ENCODE measurements at places on chromosomes 6 and 20.

DNA sequence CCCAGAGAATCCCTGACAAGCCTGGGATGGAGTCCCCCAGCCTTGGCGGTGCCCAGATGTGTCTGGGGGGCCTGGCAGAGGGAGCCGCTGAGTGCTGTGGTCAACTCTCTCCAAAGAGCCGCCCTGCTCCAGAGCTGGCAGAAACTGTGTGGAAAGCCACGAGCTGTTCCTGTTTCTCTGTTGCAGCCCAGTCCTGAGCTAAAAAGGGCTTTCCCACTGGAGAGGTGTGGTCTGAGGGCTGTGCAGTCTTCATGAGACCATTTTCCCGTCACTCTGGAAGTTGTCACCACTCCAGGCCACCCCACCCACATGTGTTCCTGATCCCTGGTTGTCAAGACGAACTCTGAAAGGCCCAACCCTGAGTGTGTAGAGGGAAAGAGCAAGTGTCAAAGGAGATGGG, 99.7 kb upstream of the KCNK16 start:
- no peak for DNase-seq

DNA sequence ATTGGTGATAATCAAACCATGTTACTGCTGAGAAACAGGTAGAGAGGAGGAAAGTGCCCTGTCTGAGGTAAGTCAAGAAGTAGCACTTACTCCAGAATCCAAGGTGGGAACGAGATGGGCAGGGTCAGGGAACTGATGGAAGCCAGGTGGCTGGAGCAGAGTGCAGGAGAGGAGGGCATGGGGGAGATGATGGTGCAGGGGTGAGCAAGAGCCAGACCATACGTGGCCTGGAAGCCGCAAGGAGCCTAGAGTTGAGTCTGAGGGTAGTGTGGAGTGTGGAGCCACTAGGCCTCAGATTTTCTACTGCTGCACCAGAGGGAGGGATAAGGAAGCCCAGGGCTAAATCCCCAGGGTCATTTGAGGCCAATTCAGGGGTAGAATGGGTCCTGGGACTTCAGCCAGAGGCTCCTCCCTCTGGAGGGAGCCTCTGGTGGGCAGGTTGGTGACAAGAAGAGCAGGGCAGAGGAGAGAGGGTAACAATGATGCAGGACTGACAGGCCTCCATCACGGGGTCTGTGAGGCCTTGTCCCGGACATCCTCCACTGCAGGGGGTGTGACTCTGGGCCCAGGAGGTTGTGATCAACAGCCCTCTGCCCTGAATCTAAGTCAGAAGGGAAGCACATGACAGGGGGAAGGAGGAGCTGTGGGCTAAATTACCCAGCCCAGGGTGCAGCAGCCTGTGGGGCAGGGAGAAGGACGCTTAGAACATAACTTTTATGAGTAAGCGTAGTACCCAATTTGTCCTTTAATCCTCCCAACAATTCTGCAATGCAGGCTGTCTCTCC, 28.7 kb downstream of the COX4I2 start:
- no peak for DNase-seq

GRCh38 chr20:50713657-50714101, 17.7 kb upstream of the PARD6B start:
- peak; percentile 67 for DNase-seq

GRCh38 chr20:2849529-2849928, 9.0 kb downstream of the VPS16 start:
- DNase-seq, result no peak

GRCh38 chr20:1173698-1174097, 11.1 kb downstream of the TMEM74B start:
- DNase-seq, result no peak

DNA sequence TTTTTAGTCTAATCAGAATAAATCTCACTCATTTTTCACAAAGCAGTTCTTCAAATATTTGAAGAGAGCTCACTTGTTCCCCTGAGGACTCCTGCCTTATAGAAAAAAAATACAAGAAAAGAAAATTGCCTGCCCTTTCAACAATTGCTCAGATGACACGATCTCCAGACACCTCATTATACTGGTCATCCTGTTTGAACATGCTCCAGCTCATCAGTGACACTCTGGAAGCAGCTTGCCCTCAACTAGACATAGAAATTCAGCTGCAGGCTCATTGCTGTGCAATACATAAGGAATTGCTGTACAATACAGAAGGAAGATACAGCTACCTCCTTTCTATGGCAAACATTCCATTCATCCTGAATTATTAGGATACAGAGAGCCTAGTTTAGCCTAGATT, 73.1 kb downstream of the OPN5 start:
- no peak for DNase-seq

DNA sequence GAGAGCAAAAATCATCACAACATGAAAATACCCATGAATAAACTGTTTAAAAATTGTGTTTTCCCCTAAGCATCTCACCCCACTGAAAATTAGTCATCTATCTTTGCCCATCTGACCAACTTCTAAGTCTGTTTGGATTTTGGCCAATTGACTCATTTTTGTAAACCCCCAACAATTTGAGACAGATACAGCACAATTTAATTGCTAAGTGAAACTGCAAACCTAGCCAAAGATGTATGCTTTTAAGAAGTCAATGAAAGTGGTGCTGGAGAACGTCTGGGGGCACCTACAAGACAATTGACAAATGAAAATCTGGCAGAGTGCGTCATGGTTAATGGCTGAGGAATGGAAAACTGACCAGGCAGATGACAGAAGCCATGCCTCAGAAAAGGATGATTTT, 30.9 kb upstream of the SLC24A3 start:
- no peak for DNase-seq

DNA sequence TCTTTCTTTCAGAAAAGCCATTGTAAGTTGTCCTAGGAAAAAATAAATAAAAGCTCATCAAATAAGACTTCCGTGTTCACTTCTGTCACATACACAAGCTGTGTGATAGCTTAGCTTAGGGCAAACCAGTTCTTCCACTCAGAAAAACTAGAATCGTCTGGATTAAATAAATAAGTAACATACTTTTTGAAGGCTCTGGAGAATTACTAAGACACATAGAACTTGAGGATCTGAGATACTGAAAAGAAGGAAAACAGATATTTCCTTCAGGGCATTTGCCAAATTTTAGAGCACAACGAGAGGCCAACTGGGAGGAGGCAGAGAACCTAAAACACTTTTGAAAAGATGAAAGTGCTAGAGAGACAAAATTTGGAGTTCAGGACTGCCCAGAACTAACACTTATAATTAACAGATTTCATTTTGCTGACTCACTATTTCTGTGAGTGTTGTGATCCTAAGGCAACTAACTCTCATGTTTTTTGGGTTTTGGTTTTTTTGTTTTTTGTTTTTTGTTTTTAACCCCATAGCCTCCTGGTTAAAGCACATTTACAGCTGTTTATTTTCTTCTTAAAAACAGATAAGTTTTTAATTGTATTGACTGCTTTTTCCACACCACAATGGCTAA, 38.7 kb upstream of the THEMIS start:
- DNase-seq, result peak; percentile 60

DNA sequence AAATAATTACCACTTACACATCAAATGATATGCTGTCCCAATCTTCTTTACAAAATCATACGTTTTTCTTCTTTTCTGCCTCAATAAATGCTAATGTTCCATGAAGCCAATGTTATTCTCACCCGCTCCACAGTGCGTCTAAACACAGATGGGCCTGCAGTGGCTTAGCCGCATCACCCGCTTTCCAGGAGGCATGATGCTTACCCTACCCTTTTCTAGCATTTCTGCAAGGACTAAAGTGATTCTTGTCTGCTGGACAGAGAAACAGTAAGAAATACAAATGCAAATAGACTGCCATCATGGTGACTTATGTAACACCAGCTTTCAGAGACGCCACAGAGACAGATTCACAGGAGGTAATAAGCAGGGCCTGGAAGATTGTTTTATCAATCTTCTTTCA, 104.4 kb downstream of the RNASET2 start:
- no peak for DNase-seq

- no peak for DNase-seq
These were observed 142.9 kb downstream of the RNASET2 start for GRCh38 chr6:166813461-166813860.

GRCh38 chr6:37279366-37280134, 21.6 kb upstream of the TMEM217 start:
- DNase-seq, result peak; percentile 85

- DNase-seq, result no peak
These were observed 65.5 kb upstream of the AFDN start for GRCh38 chr6:167760979-167761793.

- DNase-seq, result no peak
These were observed 70.7 kb upstream of the BEND3 start for GRCh38 chr6:107186047-107186446.

- DNase-seq, result no peak
These were observed 543.8 kb downstream of the CBLN4 start for GRCh38 chr20:55461519-55461918.

DNA sequence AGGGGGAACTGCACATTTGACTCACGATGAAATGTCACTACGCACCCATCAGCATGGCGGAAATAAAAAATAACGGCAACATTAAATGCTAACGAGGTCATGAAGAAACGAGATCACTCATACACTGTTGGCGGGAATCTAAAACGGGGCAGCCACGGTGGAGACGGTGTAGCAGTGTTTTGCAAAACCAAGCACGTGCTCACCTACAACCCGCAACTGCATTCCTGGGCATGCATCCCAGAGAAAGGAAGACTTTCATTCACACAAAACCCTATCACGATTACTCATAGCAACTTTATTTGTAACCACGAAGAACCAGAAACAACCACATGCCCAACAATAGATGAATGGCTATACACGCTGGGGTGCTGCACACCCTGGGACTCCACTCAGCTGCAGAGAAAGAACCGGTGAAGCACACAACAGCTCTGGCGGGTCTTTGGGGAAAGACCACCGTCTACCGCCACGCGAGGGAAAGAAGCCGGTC, 77.0 kb downstream of the YTHDF1 start:
- DNase-seq, result no peak

DNA sequence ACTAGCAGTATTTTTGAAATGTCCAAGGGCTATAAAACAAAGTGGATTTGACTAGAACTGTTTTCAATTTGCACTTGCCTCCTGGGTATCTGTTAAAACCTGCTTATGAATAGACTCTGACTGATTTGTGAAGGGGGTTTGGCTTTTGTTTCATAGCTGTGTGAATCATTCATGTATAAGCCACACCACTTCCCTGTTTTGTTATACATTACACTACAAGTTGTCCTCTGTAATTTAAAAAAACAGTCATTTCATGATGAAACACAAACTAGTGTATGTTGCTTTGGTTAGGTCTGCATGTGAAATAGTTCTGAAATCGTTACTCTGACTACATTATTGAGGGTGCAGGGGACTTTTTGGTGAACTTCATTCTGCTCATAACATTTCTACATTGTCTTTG, 121.7 kb downstream of the NKAIN2 start:
- DNase-seq, result no peak

- DNase-seq, result no peak
These were observed 44.9 kb downstream of the HLA-DRA start for GRCh38 chr6:32484614-32484998.

GRCh38 chr20:60244373-60245146, 286.3 kb downstream of the CDH26 start:
- DNase-seq, result no peak

DNA sequence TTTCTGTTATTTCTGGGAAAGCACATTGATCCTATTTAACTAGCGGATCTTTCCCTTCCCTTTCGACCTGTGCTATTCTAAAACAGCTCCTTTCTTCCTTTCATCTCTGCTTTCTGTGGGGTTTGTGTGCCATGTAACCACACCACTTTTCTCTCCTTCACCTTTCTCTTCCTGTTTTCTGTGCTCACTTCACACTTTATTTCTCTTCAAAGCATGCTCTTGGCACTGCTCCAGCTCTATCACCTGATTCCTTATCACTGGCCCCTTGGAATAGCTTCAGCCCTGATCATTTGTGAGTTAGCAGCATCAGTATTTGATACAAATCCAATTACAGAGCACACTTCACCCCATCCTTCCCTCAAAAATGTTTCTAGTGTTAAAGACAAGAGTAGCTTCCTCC, 8.1 kb upstream of the METTL24 start:
- no peak for DNase-seq

DNA sequence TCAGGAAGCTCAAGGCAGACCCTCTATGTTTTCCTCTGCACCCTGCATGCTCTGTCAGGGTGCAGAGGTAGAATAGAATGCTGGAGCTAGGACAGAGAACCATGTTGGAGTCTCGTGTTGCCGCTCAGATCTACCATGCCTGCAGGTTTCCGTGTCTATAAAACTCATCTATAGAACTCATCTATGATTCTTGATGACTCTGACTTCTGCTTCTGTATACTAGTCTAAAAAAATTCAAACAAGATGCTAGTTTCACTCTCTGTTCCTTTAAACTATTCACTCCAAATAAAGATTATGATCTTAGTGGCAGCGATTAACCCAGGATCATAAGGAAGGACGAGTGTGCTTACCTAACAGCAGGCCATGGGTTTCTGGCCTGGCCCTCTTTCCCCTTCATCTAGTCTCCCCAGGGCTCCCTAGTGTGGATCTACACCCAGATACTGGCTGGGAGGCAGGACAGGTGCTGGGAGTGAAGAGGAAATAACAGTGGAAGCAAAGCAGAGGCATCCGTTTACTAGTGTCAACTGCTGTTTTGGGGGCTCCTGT, 162.7 kb upstream of the SUPT3H start:
- no peak for DNase-seq

GRCh38 chr6:168302534-168302933, 17.0 kb downstream of the DACT2 start:
- no peak for DNase-seq
